Tibial nerve (tissue), 4 donors: ENCODE measurements at places on chromosomes 4 and X. TPM values are rescaled to one million over a fixed set of nuclear protein-coding genes. Genes with fewer than 3 reads are reported as not detected.

- DNase-seq = no peak
These were observed 402.7 kb upstream of the HTR2C start for GRCh38 chrX:114181195-114181594.

DNA sequence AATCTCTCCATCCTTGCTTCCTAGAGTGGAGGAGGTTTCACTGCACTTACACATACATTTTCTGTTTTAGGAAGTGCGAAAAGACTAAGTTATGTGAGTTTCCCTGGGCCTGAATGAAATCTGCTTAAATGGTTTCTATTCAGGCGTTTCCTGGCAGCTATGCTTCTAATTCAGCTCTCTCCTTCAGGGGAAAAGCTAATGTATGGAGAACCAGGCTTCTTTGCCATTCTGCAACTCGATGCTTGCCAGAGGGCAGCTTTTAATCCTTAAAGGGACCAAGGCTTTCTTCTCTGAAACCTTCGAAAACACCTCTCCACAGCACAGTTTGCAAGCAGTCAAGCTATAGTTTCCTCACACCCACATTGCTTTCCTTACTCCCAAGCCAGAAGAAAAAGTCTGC, 89.5 kb upstream of the ARX start:
- DNase-seq = no peak

GRCh38 chr4:29553846-29554245, 1166.3 kb upstream of the PCDH7 start:
- DNase-seq = no peak

GRCh38 chr4:186693159-186693815, 30.4 kb downstream of the FAT1 start:
- peak; percentile 79 for DNase-seq

DNA sequence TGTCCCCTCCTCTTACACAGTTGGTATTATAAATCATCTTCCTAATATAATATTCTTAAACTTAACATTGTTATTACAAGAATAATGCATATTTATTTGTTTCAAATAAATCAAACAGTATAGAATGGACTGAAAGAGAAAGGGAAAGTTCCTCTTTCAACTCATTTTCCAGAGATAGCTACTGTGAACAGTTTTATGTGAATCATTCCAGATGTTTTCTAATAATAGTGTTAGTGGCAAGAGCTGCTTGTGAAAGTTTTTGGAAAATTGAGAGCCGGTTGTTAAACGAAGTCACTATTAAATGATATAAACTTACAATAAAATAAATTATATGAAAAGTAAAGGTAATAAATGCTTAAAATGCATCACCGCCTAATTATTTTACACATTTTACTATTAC, 14.6 kb downstream of the TMSB4X start:
- no peak for DNase-seq

DNA sequence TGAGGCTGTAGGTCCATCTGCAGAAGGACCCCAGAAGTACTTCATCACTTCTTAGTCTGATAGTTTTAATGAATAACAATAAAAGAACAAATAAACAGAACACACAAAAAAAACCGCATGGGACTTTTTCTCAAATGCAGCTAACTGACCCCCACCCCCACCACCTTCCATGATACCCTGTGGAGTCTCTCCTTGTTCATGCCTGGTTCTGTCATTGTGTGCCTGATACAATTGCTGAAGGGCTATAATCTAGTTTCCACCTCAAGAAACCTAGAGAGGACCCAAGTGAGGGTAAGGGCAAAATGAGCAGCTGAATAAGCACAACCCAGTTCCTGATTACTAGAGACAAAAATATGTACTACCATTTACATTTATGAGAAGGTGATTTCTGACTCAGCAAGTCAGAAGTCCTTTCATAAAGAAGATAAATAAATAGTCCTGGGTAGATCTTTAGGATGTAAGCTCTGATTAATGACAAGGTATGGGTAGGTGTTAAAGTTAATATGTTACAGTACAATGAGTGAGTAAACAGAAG, 155.1 kb downstream of the TMA16 start:
- DNase-seq = no peak

DNA sequence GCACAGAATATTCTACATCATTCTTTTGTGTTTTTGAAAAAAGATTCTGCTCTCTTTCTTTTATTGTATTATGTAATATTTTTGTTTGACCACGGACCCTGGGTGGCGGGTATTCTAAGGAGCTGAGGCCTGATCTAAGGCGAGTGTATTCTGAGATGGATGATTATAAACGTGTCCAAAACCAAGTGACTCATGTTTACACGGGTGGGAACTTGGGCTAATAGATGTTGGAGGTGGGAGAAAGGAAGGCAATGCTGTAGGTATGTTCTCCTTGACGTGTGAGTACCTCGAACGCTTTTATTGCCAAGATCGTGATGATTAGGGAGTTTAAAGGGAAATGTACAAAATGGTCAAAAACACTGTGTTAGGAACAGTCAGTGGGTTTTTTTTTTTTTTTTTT, 188.9 kb upstream of the FAT1 start:
- DNase-seq = no peak

DNA sequence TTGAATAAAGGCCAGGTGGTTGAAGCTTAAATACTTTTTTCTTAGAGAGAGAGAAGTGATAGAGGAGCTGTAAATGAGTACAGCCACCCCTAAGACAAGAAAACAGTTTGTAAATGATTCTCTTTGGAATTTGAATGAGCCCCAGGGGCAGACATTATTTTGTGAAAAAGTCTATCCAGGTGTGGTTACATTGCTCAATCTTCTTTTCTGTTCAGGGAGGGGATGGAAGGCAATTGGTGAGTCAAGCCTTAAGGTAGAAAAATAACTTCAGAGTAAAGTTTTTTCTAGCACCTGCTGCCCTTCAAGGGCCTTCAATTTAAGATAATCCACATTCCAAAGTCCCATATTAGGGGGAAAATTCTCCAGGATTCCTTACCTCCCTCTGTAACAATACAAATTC, 646.7 kb downstream of the PDHA2 start:
- no peak for DNase-seq

DNA sequence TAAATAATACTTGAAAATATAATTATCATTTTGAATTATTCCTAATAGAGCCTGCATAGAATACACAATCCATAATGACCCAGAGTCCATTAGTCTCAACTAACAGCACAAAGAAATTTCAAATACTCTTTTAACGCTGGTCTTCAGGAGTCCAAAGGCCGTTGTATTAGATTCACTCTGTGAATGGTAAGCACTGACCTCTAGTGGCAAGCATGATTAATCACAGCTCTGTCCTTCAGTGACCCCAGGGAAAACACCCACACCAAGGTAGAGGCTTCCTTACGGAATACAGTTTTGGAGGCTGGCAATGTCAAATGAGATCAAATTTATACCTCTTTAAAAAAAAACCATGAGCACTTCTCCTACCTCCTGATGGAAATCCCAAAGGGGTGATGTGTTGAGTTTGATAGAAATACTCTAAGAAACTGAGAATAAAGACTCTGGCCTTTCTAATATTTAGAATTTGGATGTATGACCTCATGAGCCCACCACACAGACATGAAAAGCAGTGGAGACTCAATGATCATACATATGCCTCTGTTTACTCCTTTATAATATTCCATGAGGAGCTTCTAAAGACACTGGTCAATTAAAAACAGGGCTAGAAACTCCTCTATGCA, 147.2 kb upstream of the DKK2 start:
- no peak for DNase-seq

DNA sequence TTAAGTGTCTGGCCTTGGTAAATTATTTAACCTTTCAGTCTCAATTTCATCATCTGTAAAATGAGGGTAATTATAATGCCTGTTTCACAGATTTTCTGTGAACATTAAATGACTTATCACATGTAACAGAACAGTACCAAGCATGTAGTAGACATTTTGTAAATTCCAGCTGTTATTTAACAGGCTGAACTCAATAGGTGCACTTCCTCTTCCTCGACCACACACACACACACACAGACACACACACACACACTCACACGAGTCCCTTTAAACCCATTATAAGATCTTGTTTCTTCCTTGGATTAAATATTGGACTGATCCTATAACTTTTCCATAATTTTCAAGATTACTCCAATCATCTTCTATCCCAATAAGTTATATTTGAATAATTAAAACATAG, 53.4 kb upstream of the COL25A1 start:
- no peak for DNase-seq

DNA sequence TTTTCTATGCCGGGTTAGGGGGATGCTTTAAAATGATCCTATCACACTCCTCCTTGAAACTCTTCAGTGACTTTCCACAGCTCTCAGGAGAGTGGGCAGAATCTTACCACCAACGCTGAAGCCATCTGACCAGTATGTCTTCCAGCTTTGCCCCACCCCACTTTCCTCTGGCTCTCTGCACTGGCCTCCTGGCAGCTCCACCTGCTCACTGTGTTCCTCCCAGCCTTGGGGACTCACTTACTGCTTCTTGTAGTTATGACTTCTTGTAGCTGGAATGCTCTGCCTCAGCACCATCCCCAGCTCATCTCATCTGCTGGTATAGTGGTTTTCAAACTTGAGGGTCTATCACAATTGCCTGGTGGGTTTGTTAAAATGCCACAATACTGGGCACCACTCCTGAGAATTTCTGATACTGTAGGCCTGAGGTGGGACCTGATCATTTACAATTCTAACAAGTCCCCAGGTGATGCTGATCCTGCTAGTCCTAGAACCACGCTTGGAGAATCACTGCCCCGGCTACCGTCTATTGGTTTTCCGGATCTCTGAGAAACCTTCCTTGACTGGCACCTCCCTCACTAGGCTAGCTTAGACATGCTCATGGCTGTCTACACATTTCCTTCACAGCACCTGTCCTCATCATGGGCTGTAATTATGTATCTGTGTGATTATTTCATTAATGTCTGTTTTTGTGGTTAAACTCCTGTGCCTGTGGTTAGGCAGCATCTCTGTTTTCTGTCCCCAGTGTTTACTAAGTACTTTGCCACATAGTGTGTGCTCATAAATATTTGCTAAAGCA, 152.2 kb downstream of the MGST2 start:
- no peak for DNase-seq

DNA sequence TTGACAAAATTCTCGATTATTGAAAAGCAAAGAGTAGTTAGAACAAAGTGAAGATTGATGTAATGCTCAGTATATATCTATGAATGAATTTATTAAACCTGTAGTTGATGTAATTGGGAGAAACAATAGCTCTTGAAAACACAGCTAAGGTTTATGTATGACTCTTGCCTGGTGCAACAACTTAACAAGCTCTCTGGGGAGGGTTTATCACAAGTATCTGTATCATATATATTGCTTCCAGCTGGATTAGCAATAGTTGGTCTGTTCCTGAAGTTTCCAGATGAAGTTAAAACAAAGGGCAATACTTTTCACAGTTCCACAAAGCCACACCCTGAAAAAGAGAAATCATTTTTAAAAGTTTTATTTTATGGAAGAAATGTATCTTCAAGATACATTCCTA, 91.4 kb downstream of the ARSJ start:
- DNase-seq = no peak

DNA sequence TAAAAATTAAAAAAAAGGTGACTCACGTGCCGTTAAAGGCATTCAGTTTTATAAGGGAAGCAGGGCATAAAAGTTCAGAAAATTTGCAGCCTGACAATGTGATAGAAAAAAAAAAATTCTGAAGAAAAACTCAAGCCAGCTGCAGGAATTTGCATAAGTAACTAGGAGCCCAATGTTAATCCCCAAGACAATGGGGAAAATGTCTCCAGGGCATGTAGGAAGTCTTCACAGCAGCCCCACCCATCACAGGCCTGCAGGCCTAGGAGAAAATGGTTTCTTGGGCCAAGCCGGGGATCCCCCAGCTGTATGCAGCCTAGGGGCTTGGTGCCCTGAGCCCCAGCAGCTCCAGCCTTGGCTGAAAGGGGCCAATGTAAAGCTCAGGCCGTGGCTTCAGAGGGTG, 31.2 kb downstream of the CHM start:
- no peak for DNase-seq

DNA sequence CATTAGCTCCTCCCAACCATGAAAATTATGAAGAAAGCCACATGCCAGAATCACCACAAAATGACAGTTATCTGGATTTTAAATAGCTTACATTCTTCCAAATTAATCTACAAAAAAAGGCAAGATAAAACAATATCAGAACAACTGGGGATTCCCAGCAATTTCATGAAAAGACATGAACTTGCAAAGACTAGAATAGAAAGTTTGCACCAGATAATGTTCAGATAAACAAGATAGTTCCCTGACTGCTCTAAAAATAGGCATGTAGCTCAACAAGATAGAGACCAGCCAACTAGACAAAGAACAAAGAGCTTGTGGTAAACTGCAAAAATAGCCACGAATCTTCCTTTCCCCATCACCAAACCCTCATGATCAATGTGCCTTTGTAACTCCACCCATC, 30.3 kb upstream of the DDX53 start:
- no peak for DNase-seq

GRCh38 chr4:16545656-16546055, 319.4 kb upstream of the TAPT1 start:
- no peak for DNase-seq

DNA sequence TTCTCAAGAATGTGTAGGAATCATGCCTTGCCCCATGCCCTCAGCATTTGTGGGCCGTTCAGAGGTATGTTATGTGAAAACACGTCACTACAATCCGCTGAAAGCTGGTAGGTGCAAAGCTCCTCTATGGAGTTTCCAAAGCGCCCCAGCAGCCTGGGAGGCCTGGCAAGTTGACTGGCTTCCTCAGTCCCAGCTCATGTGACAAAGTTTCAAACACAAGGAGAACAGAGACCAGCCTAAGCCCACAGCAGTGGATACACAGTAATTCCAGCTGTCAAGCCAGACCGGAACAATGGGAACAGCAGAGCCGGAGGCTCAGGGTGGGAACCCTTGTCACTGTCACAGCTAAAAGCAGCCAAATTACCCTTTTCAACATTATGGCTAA, 33.5 kb downstream of the NAT8L start:
- DNase-seq = no peak

- DNase-seq = no peak
These were observed 38.7 kb downstream of the RAI2 start for GRCh38 chrX:17822351-17822750.

DNA sequence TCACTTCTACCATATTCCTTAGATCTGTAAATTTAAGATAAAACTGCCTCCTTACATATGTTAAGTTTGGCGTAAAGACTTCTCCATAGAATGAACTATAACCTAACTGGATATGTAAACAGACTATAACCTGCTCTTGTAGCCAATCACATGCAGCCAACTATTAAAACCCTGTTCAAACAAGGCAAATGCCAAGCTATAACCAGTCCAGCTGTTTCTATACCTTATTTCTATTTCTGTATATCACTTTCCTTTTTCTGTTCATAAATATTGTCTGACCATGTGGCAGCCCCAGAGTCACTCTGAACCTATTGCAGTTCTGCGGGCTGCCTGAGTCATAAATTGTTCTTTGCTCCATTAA, 12.4 kb upstream of the POF1B start:
- DNase-seq = no peak

DNA sequence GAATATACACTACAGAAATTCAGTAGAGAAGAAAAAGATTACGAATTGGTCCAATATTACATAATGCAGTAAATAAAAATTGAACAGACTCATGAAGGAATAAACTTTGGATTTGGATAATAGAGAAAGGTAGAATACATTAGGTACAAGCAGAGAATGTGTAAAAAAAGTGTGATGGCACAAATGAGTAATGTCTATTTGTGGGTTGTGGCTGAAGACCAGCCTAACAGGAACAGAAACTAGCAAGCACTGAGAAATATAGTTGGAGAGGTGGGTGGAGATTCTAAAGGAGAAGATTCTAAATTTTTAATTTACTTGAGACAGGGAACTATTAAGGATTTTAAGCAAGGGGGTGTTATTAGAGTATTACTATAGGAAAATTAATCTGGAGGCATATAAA, 15.2 kb upstream of the CLOCK start:
- DNase-seq = no peak

The NLRP2B gene
- total RNA-seq = 0.39 TPM

The VEGFC gene
- total RNA-seq = 8.6 TPM

The RTL3 gene
- 0.59 TPM for total RNA-seq

The EIF1AX gene
- total RNA-seq = 48.5 TPM

The SHROOM2 gene
- 3.5 TPM for total RNA-seq

The TRIM75 gene
- total RNA-seq = not detected
